ENCODE measurements at places on chromosomes 12 and 14.

DNA sequence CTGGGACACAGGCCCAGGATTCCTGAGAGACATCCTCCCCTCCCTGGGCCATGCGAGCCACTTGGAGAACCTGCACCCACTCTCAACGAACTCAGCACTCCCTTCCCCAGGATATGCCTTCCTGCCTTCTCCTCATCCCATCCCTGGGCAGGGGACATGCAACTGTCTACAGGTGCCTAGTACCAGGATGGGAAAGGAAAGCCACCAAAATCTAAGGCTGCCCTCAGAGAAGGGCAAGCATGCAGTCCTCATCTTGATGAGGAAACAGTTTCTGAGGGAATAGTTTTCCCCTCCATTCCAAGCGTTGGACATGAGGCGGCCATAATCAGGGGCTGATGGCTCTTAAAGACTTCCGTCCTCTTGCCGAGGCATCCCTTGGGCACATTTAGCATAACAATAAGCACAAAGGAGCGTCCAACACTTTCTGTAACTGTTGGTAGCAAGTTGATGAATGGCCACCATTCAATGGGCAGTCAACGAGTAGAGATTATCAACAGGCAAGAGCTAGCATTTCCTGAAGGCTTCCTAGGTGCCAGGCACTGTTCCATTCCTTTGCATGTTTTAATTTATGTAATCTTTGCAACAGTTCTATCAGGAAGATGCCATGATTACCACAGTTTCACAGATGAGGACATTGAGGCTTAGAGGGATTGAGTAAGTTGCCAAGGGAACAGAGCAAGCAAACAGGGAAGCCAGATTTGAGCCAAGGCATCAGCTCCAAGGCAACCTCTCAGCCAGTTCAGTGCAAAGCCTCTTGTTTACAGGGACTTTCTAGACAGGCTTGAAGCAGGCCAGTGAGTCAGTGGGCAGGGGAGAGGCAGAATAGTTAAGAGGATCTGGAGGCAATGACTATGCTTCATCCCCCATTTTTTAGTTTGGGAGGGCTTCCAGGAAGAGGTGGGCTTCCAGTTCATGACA lies 105.1 kb downstream of the SINHCAF start:
- no peak for DNase-seq

DNA sequence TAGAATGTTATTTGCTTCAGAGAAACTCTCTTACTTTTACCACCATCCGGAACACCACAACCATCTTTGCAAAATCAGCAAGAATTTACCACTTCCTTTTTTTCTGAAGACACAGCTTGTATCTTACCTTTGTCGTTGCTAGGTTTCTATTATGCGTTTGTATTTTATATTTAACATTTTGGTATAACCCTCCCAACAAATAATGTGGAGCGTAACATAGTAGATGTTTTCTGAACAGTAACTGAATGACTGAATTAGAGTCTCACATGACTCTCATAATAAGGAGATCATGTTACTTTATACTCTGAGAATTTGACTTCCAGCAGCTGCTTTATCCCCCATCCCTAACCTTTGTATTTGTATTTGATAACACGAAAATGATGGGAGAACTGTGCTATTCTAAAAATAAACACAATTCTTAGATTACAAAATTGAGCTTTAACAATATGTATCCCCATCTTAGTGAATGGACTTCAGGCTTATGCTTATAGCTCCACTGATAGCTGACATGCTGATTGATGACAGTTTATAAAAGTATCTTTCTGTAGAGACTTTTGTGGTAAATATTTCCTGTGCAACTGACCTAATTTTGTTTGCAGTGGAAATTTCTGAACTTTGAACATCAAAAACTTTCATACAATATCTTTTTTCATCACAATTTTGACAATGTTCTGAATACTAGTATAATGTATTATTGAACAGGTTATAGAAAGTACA lies 7.9 kb upstream of the KLRB1 start:
- DNase-seq, result peak; percentile 14

GRCh38 chr12:46402941-46403718 lies 30.6 kb upstream of the SLC38A2 start:
- no peak for DNase-seq

GRCh38 chr12:48366131-48366530 lies 15.4 kb upstream of the ZNF641 start:
- no peak for DNase-seq

- no peak for DNase-seq
These were observed 86.4 kb downstream of the ACACB start for GRCh38 chr12:109202770-109203169.

DNA sequence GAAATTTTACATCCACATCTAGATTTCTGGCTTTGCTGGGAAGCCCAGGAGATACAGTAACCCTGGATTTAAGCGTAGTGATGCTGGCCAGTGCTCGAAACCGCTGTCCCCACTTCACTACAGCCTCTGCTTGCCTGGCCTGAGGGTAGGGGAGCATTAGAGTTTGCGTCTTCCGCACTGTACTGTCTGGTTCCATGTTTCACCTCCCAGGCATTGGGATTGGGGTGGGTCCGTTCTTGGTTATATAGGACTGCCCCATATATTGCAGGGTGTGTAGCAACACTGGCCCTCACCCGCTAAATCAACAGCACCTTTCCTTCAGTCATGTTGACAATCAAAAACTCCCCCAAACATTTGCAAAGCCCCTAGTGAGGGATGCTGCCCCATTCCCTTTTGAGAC lies 240.8 kb downstream of the ZFP36L1 start:
- DNase-seq, result no peak

GRCh38 chr14:76863724-76864407 lies 37.7 kb downstream of the LRRC74A start:
- no peak for DNase-seq

GRCh38 chr14:51626788-51627187 lies 24.9 kb upstream of the FRMD6 start:
- no peak for DNase-seq

GRCh38 chr12:44812062-44812461 lies 64.1 kb downstream of the NELL2 start:
- no peak for DNase-seq

DNA sequence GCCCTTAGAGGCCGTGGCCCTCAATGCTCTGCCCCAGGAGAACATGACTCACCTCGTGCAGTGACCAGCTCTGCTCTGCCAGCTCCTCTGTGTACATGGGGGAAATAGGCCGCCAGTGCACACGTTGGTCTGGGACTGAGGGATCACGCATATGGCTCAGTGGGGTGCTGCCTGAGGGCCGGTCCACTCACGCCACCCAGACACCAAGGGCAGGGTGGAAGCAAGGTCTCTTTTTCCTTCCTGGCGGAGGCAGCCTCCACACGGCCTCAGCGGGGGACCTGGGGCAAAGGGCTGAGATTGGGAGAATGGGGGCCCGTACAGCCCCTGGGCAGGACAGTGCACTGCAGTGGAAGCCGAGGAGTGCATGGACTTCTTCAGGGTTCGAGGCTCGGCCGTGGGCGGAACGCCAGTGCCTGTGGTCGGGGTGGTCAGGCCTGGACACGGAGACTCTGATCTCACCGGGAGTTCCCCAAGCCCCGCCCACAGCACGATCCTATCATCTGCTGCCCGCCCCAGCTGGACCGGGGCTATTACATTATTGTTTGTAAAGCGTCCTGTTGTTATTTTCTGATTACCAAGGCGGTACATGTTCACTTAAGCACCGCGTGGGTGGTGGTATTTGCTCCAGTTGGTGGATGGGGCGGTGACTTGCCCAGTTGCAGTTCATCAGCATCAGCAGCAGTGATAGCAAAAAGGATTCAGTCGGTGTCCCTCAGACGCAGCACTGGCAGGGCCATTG lies 38.8 kb upstream of the TDRD9 start:
- no peak for DNase-seq

DNA sequence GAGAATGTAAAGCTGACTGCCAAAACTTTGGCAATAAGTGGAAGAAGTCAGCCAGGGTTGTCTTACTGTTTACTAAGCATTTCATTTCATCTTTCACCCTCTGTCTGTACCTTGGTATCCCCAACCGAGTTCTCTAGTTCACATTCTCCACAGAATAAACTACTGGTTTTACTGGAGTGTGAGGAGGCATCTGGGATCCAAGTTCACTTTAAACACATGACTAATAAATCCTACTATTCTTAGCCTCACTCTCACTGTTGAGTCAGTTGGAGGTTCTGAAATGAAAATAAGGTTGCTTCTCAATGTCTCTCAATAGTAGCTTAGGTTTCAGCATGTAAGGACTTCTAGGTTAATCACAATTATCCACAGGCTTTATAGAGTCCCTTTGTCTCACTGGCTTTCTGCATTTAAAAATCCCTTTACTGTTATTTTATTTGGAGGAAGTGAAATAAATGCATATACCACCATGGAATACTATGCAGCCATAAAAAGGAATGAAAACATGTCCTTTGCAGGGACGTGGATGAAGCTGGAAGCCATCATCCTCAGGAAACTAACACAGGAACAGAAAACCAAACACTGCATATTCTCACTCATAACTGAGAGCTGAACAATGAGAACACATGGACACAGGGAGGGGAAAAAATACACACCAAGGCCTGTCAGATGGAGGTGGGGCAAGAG lies 95.8 kb downstream of the EPS8 start:
- DNase-seq, result no peak

- no peak for DNase-seq
These were observed 88.9 kb downstream of the SLC2A13 start for GRCh38 chr12:40016980-40017379.

- DNase-seq, result no peak
These were observed 74.0 kb downstream of the WNK1 start for GRCh38 chr12:826331-826730.

DNA sequence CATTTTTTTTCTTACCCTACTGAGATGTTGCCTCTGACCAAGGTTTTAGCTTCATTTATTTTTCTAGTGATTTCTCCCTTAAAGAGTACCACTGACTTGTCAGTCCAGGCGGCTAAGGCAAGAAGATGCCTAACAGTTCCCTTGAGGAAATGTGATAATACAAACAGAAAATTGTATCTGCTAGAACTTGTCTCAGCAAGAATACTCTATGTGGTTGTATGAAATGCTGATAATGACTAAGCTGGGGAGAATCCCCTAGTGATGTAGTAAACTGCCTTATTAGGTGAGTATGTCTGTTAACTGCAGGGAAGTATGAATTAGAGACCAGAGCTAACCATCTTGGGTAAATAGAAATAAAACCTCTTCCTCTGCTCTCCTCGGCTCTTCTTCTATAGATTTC lies 6.7 kb downstream of the C12orf54 start:
- no peak for DNase-seq

DNA sequence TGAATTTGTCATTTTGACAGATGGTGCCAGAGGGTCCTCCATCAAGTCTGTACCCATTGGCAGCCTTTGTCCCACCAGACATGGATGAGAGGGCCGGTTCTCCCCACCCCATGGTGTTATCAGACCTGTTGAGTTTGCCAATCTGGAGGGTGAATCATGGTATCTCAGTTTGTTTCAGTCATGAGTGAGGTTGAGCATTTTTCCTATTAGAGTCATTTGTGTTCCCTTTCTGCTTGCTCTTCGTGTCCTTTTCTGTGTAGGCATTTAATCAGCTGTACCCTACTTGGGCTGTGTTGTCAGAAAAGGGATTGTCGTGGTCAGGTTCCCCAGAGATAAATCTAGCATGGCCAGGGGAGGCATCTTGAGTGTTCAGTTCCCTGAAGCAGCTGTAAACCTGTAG lies 30.5 kb downstream of the SLC24A4 start:
- no peak for DNase-seq

- no peak for DNase-seq
These were observed 2.1 kb downstream of the PRPH start for GRCh38 chr12:49296836-49297694.

DNA sequence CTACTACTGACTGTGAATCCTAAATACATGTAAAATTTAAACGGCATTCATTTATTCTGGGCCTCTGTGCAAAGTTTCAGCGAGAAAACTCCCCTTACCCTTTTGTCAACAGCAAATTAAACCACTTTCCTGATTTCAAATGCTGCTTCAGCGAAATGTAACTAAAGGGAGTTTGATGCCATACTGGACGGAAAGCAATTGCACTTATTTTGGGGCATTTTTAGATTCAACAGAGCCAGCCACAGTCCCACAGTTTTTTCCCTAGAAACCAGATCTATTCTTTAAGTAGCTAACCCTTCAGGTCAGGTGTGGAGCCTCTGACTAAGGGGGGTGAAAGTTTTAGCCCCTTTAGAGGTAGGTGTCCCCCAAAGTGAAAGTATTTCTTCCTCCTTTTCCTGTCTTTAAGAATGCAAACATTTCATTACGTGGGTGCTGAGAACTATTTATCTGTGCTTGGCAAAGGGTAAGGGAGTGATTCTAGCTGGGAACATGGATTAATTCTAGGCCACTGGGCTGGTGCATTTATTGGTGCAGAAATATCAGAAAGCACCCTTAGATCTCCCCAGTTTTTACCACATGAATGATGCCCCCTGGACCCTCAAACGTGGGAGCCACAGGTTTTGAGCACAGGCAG lies 72.7 kb downstream of the SPTB start:
- no peak for DNase-seq

DNA sequence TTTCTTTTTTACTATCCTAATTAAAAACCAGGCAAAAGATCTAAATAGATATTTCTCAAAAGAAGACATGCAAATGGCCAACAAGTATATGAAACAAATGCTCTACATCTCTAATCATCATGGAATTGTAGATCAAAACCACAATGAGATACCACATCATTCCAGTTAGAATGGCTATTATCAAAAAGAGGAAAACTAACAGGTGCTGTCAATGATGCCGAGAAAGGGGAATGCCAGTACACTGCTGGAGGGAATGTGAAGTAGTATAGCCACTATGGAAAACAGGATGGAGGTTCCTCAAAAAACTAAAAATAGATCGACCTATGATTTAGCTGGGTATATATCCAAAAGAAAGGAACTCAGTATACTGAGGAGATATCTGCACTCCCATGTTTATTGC lies 39.0 kb upstream of the C12orf75 start:
- DNase-seq, result no peak

DNA sequence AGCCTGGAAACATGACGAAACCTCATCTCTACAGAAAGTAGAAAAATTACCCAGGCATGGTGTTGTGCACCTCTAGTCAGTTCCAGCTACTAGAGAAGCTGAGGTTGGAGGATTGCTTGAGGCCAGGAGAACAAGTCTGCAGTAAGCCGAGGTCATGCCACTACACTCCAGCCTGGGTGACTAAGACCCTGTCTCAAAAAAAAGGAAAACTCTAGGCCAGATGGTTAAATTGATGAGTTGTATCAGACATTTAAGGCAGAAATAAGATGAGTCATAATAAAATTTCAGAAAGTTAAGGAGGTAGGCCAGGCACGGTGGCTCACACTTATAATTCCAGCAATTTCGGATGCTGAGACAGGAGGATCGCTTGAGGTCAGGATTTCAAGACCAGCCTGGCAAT lies 10.7 kb downstream of the EIF2S1 start:
- DNase-seq, result no peak
